IMR-90 (cell line): ENCODE measurements at places on chromosomes 7 and 10.
A peak's percentile ranks its signal among the peaks of the same experiment; 100 is the strongest.

GRCh38 chr7:47496056-47496665 is 85.8 kb downstream of the TNS3 start:
- H3K27ac ChIP-seq, result no peak overlapping the region
- peaks cover 19% of the 10 kb centered on the region for H3K4me1 ChIP-seq
- no peaks in the 10 kb centered on the region for H3K27me3 ChIP-seq
- peaks cover 17% of the 10 kb centered on the region; the same call in 1 of the 2 replicates for H3K36me3 ChIP-seq

DNA sequence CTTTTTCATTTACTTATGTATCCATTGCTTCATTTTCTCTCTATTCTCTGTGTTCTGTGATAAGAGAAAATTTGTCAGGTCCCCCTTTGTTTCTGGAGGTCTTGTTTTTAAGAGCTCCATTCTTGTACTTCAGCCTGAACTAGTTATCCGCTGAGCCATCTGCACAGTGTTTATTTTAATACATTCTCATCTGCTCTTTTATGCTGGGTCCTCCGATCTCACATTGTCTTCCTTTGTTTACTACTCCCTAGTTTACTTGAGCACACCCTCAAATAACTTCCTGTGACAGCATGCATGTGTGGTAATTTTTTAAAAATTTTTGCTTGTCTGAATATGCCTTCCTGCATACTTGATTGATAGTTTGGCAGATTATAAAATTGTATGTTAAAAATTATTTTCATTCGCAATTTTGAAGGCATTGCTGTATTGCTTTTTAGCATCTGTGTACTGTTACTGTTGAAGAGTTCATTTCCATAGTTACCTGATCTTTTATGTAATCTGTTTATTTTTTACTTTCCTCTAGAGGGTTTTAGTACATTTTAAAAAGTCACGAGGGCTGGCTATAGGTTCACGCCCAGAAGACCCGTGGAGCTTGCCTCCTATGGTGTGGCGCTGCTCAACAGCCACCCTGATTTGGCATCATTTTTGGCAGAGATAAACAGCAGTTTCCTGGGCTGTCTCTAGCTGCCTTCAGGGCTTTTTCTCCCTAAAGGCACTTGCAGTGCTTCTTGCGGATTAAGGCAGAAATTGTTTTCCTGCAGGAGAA is 31.9 kb downstream of the RSBN1L start:
- peak overlapping the region; percentile 13; the same call in 1 of the 2 replicates for H3K27ac ChIP-seq
- H3K4me3 ChIP-seq, result no peak overlapping the region
- DNase-seq, result peak; percentile 55
- H3K36me3 ChIP-seq, result no peaks in the 10 kb centered on the region
- peaks cover 10% of the 10 kb centered on the region for H3K4me1 ChIP-seq
- H3K27me3 ChIP-seq, result no peaks in the 10 kb centered on the region

GRCh38 chr7:138852469-138852868 is 54.5 kb upstream of the ATP6V0A4 start:
- H3K4me3 ChIP-seq, result no peak overlapping the region
- H3K27ac ChIP-seq, result no peak overlapping the region
- DNase-seq, result no peak
- no peaks in the 10 kb centered on the region; the same call in 1 of the 2 replicates for H3K4me1 ChIP-seq
- peaks cover 3% of the 10 kb centered on the region for H3K36me3 ChIP-seq

GRCh38 chr7:116284390-116284789 is 74.1 kb downstream of the TES start:
- no peak overlapping the region for H3K4me3 ChIP-seq
- DNase-seq, result peak; percentile 31
- no peaks in the 10 kb centered on the region for H3K36me3 ChIP-seq
